ENCODE measurements at places on chromosomes 7 and 10.

- no peak for DNase-seq
Measured at GRCh38 chr10:110363572-110364411, 59.1 kb upstream of the SMNDC1 start.

DNA sequence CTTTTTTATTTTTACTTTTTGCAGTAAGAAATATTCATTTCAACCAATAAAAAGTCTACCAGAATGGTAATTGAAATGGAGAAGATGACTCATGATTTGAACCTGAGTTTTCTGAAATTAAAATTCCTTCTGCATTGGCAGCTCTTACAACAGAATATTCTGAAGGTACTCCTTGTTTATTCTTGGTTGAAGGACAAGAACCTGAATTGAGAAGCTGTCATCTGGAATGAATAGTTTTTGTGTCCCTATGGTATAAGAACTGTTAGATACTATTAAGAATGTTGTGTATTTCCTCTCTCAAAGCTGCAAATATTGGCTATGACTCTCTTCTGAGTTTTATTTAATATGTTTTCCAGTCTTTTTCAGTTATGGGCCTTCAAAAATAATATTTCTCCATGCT is 56.1 kb downstream of the CDK1 start:
- DNase-seq: no peak

DNA sequence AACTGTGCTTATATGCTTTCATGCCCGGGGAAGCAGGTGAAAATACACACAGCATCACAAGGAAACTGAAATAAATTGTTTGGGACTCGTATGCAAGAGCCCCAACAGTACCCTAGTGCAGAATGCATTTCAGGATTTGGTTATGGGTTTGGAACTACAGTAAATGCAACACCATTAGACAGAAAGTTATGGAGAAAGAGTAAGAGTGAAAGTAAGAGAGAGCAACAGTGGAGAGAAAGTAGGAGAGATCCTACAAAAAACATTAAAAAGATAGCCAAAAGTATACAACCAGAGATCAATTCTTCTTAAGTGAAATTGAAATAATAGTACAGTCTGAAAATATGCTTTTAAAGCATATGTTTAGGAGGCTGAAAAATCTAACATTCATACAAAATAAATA is 231.1 kb downstream of the TFEC start:
- DNase-seq: no peak

GRCh38 chr10:119652361-119652730 is 1.2 kb downstream of the BAG3 start:
- DNase-seq: peak; percentile 51

DNA sequence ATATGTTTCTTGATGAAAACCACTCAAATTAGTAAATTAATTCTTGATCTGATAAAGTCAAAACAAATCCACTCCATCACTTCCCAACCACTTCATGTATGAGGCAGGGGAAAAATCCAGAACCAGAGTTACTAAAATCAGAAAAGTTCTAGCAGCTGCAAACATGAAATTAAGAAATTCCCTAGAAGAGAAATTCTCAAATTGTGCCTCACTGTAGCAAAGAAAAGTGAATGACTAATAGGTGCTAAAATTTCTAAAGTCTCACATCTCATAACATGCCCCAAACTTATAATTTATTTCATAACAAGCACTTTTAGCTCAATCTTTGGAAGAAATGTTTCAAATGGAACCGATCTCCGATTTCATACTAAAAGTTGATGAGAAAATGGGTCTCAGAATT is 345.0 kb upstream of the AOAH start:
- no peak for DNase-seq

Data from HFF-Myc (cell line).